ENCODE measurements at places on chromosomes 16 and 17. TPM values are rescaled to one million over a fixed set of nuclear protein-coding genes. Genes with fewer than 3 reads are reported as not detected.

The KCNG4 gene
- total RNA-seq, result not detected

The CCDC200 gene
- not detected for total RNA-seq

The TBL3 gene
- 65.4 TPM for total RNA-seq

The P2RX5 gene
- not detected for total RNA-seq

The BEAN1 gene
- total RNA-seq, result 0.72 TPM

The MAP3K14 gene
- total RNA-seq, result 11.1 TPM

The ITGB3 gene
- total RNA-seq, result 2.4 TPM

The OTOP3 gene
- 0.64 TPM for total RNA-seq

The GPATCH8 gene
- total RNA-seq, result 33.0 TPM

- DNase-seq, result no peak
Measured at GRCh38 chr17:67115401-67115800, 71.0 kb downstream of the CACNG1 start.

DNA sequence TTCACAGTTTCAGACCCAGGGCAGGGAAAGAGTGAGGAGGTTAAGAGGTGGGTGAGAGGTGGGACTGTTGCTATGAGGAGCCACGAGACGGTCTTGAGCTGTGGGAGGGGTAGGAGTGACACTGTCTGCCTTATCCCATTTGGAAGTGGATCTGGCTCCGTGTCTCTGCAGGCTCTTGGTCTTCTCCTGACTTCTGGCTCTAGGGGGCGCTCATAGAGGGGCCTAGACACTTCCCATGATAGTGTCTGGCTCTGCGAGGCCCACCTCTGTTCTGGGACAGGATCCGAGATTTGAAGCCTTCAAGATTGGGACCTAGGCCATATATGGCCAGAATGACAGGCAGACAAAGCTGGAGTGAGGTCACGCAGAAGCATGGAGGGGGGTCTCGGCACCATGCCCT, 204.5 kb downstream of the GSG1L start:
- no peak for DNase-seq

GRCh38 chr16:88700636-88701482, 5.3 kb downstream of the RNF166 start:
- DNase-seq, result peak; percentile 88

DNA sequence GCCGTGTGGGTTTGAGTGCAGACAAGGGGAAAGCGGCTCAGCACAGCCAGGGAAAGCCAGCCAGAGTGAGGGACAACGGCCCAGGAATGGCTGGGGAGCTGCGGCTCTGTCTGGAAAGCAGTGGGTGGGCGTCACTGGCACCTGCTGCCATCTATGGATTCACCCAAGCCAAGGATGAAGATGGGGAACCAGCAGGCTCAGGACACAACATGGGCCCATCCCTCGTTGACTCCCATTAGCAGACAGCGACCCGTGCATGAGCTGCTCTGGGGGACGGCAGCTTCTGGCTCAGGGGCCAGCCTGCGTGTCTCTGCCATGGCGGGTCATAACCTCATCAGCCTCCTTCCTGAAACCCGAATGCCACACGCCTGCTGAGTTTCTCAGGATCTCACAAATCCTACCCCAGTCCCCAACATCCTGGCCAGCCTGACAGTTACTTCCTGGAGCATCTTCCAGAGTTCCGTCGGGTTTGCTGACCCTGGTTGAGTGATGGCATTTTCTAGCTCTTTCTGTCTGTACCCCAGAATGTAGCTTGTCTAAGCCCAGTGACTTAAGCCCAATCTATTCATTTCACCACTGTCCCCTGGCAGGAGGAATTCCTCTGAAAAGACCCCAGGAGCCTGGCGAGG, 50.7 kb downstream of the SLC7A5 start:
- no peak for DNase-seq

GRCh38 chr16:46918905-46919792, 35.0 kb downstream of the GPT2 start:
- DNase-seq, result no peak

- DNase-seq, result no peak
Measured at GRCh38 chr16:5065326-5065725, 430 bp downstream of the C16orf89 start.

DNA sequence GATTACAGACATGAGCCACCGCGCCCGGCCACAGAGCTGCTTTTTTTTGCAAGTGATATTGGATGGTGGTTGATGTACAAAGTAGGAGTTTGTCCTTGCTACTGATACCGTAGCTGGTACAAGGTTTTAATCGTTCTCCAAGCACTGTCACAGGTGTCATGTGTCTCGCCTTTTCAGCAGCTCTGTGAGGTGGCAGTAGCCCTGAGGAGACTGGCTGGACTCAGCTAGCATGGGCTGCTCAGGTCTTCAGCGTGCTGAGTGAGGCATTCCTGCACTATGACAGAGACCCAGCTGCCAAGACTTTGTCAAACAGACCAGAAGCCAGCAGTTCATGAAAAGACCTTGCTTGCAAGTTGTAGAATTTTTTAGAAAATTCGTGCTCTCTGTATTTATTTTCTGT, 7.2 kb downstream of the WWOX start:
- no peak for DNase-seq

- no peak for DNase-seq
Measured at GRCh38 chr17:39236981-39237441, 11.3 kb upstream of the STAC2 start.

DNA sequence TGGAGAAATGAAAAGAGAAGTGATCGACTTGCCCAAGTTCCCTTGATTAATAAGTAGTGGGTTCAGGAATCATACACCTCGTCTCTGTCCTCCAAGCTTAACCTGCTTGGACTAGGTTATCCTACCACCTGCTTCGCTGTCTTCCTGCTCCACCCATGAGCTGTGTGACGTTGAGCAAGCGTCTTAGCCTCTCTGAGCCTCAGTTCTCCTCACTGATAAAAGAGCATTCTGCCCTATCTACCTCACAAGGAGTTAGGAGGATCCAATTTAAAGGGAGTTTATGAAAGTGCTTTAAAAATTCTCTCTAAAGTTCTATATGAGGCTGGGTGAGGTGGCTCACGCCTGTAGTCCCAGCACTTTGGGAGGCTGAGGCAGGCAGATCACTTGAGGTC, 9.5 kb upstream of the BHLHA9 start:
- DNase-seq, result no peak

DNA sequence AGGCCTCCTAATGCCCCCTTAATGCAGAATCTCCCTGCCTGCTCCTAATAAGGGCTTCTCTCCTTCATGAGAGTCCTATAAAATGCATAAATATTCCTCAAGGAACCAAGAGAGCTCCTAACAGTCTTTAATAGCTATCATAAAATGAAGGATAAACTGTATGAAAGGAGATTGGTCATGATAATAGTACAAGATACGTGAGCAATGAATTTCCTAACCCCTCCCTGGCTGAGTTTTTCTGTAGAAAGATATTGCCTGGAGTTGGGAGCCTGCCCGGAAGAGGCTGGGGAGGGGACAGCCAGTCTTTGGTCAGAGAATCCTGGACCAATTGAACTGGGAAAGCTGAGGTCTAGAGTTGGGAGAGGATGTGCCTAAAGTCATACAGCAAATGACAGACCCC, 321.9 kb upstream of the CDH5 start:
- no peak for DNase-seq

DNA sequence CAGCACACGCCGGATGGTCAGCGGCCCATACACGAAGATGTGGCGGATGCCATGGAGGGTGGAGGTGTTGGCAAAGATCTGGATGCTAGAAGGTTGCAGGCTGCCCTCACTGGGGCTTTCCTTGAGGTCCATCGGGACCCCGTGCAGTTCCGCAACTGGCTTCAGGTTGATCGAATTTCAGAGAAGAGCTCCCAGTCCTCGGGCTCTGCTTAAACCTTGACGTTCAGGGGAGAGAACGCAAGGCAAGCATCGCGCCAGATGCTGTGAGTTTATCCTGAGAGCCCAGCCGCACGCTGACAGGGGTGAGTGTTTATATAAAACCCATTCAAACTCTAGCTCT, 98.7 kb upstream of the CCL2 start:
- DNase-seq, result no peak

- DNase-seq, result no peak
Measured at GRCh38 chr16:1030473-1030901, 42.1 kb upstream of the SSTR5 start.

- no peak for DNase-seq
Measured at GRCh38 chr16:30876867-30877266, 17.0 kb downstream of the BCL7C start.

GRCh38 chr16:23293016-23293415, 9.1 kb upstream of the SCNN1B start:
- no peak for DNase-seq

DNA sequence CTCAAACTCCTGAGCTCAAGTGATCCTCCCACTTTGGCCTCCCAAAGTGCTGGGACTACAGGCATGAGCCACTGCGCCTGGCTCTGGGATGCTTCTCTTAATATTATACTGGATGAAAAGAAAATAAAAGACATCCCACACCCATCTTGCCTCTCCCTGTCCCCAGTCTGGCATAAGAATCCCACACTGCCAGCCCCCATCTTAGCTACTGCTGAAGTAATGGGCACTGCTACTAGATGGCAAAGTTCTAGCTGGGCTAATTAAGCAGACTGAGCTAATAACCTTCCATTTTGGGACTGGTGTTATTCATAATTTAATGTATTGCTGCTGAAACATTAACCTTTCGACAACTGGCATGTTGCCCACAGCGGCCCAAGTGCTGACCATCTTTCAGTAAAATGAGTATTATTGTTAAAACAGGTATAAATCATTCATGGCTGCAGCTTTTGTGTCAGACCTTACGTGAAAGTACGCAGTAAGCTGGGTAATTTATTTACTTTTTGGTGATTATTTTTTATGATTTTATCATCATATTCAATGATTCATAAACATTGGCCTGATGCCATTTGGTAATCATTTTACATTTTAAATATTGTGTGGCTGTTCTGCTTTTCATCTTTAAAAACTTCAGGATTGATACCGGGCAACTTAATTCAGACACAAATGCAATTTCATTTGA, 47.4 kb upstream of the ZFHX3 start:
- no peak for DNase-seq

DNA sequence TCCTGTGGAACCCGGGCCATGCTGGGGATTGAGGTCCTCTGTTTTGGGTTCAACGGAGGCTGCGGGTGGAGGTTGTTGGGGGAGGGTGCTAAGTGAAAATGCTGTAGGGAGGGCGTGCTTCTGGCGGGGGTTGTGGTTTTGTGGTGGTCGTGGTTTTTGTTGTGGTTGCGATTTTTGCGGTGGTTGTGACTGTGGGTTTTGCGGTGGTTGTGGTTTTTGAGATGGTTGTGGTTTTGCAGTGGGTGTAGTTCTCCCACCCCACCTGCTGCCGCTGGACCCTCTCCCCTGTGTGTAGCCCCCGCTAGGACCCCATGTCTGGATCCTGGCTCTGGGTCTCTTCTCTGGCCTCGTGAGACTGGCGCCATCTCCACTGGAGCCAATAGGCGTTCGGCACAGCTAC, 4.9 kb upstream of the SSTR5 start:
- no peak for DNase-seq

DNA sequence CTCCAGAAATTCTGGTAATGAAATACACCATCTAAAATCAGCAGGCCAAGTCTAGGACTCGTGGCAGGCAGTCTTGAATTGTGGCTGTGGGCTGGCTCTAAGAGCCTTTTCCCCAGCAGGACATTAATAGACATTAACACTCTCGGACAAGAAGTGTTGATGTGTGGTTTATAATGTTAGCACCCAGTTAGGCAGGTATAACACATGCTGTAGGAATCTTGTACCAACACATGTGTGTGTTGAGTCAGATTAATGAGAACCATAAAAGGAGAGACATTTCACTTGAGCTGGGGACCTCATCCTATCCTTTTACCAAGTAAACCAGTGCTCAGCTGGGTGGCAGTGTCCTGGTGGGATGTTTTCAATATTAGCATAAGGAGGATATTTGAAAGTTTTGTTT, 264.5 kb downstream of the FTO start:
- no peak for DNase-seq

DNA sequence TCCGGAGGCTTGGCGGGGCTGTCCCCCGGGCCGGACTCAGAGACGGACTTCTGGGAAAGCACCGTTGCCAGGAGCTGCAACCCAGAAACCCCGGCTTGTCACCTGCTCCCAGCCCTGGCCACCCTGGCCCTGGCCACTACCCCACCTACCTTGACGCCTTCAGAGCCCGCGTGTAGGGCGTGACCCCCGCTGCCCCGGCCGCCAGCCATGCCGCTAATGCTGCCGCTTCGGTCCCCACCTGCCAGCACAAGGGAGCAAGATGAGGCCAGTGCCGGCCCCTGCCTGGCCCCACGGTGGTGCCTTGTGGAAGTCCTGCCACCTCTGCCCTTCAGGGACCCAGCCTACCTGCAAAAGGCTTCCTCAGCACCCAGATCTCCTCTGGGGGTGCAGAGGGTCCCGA, 11.4 kb downstream of the CASKIN1 start:
- DNase-seq, result no peak

- DNase-seq, result no peak
Measured at GRCh38 chr17:32575852-32576251, 89.1 kb downstream of the CDK5R1 start.

DNA sequence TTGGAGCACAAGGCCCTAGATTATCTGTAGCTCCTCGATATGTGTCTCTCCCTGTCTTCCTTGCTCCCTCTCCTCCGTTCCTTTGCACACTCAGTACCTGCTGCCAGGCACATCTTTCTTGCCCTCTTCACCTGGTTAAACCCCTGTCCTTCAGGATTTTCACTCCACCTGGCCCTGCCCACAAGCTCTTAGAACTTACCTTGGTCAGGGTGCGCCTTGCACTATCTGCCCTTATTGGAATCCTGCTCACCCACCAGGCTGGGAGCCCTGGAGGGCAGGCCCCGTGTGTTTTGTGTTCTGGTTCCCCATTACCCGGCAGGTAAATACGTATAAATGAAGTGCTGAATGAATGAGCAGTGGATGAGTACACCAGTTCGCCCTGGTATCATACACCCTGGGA, 54.6 kb downstream of the MARCHF10 start:
- DNase-seq, result no peak

- DNase-seq, result no peak
Measured at GRCh38 chr17:43915559-43915958, 8.2 kb upstream of the MPP2 start.

GRCh38 chr17:27282054-27282551, 11.8 kb upstream of the WSB1 start:
- DNase-seq, result no peak

DNA sequence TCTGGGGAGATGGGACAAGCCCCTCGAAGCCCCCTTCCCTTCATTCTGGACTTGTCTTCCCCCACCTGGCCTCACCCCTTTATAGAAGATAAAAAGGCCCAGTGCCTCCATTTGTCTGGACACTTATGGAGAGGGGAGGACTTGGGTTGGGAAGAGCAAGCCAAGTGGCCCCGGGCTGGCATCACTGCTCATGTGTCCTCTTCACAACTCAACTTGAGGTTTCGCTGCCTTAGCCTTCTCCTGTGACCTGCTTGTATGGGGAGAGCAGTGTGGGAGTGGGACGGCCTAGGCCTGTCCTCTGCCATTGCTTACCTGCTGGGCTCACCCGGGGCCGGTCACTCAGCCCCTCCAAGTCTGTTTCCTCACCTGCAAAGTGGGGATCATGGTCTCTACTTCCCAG, 1.4 kb downstream of the PAQR4 start:
- DNase-seq, result no peak
